GM04503 (cell line): ENCODE measurements at places on chromosomes 13 and 19.

GRCh38 chr19:35470128-35470527, 20.1 kb downstream of the KRTDAP start:
- DNase-seq, result no peak

DNA sequence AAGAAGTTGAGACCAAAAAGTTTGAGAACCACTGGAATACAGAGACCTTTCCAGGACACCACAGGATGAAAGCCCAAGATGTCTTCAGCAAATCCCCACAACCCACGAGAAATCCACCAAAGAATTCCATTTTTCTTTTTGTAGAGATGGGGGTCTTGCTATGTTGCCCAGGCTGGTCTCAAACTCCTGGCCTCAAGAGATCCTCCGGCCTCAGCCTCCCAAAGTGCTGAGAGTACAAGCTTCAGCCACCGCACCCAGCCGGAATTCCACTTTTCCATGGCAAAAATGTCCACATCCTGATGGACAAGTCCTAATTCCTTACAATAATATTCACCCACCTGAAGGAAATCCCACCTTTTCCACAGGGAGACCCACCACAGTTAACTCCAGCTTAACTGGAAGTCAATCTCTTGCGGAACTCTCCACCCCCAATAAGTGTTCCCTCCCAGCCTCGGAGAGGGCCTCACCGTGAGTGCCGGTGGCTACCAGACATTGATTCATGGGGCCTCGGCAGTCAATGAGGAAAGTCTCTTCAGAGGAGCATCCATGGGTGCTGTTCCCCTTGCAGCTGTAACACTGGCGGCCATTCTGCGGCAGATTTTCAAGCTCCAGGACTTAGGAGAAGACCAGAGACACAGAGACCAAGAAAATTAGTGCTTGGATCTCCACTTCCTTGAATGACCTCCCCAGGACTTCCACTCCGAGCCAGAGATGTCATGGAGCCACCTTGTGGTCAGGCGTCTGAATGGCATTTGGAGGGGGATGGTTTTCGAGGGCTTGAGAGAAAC, 12.3 kb upstream of the CADM4 start:
- no peak for DNase-seq

DNA sequence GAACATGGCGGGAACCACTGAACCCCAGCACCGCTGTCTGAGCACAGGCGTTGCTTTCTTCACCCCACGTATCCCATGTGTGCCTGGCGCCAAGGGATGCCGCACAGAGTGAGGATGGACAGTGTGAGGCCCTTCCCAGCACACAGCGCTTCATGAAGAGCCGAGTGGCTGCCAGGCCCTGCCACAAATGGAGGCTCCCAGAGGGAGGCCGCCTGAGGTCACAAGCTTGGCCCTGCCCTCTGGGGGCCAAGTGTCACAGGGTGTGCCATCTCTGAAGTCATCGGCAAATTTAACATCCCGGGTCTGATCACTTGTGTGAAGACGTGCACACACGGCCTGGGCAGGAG, 24.4 kb downstream of the MPND start:
- DNase-seq, result no peak

- DNase-seq, result no peak
Measured at GRCh38 chr19:49790866-49791265, 22.2 kb downstream of the FUZ start.

DNA sequence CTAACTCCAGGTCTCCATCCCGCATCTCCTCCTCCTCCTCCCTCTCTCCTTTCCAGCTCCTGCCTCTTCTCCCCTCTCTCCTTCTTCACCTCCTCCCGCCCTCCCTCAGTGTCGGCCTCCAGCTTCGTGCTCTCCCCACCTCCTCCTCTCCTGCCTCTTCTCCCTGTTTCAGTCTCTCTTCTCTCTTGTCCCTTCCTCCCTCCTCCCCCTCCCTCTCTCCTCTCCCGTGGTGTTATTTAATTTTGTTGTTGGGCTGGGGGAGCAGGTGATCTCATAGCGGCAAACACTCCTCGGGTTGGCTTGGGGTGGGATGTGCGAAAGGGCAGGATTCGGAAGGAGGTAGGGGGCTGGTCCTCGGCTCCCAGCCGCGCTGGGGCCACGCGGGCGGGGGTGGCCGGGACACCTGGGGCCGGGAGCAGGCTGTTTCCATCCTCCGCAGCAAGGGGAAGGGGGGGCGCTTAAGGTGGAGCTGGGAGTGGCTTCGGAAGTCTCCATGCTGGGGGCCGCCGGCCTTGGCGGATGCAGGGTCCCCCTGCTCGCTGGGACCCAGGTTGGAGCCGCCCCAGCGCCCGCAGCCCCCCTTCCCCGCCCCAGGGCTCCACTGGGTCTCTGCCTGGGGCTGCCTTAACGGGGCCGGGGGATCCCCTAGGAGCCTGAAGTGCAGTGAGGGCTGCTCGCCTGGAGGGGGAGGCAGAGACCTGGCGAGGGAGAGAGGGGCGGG, at the start of gene CA11:
Gene CA11, minus strand, starts transcription at position 187 of the 721 bp plus-strand sequence. CDS start 555 bp downstream, outside the sequence.
- DNase-seq, result no peak

DNA sequence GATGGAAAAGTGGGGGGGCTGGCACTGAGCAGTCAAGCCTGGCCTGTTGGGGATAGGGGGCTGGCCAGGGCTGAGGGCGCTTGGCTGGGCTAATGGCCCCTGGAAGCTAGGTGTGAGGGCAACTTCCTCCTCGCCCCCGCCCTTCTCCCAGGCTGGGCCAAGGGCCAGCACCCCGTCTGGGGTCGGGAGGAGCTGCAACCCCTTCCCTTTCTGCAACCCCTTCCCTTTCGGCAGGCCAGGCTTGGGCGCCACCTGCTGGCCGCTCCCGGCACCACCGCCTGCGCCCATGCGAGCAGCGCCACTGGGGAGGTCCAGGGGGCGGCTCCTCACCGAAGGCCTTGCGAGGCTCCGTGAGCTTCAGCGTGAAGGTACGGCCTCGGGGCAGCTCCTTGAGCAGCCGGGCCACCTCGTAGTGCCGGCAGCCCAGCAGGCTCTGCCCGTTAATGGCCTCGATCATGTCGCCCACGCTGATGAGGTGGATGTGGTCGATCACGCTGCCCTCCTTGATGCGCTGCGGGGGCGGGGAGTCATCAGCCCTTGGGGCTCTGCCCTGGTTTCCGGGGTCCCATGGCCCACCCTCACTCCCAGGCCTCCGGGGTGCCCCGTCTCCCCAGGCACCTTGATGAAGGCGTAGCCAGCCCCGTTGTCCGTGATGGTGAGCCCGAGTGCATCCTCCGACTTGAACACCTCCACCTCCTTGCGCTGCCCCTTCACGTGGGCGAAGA, 5.0 kb upstream of the PTGER1 start:
- no peak for DNase-seq

GRCh38 chr19:1017115-1017905, 3.6 kb downstream of the TMEM259 start:
- DNase-seq, result no peak

DNA sequence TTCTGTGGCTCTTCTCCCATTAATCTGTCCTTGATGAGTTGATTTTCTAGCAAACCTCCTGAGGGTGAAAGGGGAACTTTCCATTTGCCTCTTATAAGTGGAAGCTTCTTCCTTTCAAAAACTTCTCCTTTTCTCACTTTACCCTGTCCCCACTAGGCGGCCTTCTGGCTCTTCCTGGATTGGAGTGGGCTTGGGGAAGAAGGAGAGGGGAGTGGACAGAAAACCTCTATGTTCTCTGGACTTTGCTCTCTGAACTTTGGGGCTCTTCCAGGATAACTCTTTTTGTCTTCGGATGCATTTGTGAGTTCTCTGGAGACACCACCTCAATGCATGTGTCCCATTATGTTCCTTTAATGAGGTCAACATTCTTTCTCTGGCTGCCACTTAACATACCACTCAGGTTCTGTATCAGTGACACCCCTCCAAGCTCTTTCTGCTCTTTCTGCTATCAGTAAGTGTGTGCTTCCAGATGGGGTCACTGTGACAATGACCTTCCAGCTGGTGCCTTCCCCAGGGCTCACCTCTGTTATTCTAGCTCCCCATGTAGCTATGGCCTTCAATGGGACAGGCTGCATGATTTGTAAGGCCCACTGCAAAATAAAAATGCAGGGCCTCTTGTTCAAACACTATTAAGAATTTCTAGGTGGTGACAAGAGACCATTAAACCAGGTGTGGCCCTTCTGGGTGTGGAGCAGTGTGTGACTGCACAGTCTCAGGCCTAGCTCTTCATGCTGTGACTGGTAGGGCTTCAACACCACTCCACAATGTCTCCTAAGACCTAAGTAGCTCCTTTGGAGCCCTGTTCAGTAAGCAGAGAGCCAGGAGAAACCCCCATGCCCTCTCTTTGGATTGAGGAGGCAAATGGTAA, 389.2 kb downstream of the EFNB2 start:
- no peak for DNase-seq

DNA sequence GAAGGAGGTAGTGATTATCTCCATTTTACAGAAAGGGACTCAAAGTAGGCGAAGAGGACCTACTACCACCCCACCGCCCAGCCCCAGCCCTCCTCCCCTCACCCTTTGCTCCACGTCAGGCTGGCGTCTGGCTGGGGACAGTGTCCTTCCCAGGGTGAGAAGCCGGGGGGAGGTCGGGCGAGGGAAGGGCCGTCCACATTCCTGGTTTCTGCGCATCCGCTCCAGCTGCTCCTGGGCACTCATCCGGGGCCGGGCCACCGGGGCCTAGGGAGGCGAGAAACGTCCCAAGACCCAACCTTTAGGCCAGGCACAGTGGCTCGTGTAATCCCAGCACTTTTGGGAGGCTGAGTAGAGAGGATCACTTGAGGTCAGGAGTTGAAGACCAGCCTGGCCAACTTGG, 4.8 kb upstream of the HSD17B14 start:
- no peak for DNase-seq

DNA sequence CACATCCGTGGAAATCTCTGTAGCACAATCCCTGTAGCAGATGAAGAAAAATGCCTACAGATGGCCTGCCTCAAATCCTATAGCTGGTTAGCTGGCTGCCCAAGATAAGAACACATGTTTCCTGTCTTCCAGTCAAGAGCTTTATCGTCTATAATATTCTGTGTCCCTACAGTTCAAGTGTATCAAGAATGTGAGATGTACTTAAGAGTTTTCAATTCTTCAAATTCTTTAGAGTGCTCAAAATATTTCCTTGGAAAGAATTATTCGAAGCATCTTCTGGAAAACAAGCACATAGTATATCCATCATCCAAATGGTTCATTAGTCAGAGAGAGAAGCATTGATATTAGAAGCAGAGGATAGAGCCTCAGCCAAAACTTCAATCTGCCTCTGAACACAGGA, 239.8 kb downstream of the COG6 start:
- no peak for DNase-seq

DNA sequence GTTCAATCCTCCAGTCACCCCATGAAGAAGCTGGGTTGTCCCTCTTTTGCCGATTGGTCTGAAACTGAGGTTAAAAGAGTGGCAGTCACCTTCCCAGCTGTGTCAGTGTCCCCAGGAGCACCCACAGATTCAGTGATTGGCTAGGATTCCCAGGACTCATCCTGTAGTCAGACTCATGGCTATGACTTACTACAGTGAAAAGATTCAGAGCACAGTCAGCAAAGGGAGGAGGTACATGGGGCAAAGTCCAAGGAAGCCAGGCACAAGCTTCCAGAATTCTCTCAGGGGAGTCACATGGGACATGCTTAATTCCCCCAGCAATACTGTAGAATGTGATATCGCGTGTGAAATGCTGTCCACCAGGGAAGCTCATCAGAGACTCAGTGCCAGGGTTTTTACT, 14.2 kb downstream of the ZNF473 start:
- DNase-seq, result no peak

- no peak for DNase-seq
Measured at GRCh38 chr19:48668332-48668731, 4.5 kb downstream of the NTN5 start.

- no peak for DNase-seq
Measured at GRCh38 chr13:53217194-53217593, 188.6 kb downstream of the OLFM4 start.

DNA sequence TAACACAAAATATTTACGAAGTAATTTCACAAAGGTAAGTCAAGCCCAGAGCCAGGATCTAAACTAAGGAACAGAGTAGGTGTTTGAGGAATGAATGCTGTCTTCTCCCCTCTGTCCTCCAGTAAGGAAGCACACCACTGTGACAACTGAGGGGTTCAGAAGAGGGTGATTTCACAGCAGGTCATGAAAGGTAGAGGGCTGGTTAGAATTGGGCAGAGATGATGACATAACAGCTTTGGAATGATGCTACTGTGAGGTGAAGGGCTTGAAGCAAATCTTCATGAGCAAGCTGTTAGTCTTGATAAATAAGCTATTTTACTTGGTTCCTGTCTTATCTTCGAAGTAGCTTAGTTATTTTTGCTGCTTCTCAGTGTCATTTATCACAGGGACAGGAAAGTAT, 498.6 kb downstream of the FGF9 start:
- DNase-seq, result no peak
